ENCODE measurements at places on chromosomes 6 and 20.

DNA sequence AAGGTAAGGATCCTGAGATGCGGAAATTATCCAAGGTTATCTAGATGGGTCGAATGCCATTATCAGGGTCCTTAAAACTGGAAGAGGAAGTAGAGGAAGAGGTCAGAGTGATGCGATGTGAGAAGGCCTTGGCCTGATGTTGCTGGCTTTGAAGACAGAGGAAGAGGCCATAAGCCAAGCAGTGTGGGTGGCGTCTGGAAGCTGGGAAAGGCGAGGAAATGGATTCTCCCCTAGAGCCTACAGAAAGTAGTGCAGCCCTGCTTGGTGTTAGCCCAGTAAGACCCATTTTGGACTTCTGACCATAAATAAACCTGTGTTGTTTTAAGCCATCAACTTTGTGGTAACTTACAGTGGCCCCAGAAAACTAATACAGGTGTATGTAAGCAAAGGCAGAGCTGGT lies 2.0 kb downstream of the SRXN1 start:
- no peak for DNase-seq

DNA sequence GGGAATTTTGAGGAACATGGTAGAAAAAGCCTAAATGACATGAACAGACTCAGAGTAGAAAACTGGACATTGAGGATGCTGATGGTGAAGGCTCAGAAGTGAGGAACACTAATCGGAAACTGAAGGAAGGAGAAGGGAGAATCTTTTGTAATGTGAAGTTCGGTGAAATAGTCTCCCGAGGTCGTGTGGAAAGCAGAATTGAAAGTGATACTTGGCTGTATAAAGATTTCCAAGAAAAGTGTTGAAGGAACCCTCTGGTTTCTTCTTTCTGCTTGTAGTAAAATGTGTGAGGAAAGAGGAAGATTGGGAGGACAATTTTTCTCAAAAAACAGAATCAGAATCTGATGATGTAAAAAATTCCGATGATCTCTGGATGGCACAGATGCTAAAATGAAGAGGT lies 115.4 kb downstream of the LAMP5 start:
- no peak for DNase-seq

GRCh38 chr6:54112151-54112650 lies 958 bp downstream of the MLIP start:
- DNase-seq: no peak

GRCh38 chr6:131652472-131652871 lies 15.4 kb downstream of the ENPP3 start:
- DNase-seq: no peak

DNA sequence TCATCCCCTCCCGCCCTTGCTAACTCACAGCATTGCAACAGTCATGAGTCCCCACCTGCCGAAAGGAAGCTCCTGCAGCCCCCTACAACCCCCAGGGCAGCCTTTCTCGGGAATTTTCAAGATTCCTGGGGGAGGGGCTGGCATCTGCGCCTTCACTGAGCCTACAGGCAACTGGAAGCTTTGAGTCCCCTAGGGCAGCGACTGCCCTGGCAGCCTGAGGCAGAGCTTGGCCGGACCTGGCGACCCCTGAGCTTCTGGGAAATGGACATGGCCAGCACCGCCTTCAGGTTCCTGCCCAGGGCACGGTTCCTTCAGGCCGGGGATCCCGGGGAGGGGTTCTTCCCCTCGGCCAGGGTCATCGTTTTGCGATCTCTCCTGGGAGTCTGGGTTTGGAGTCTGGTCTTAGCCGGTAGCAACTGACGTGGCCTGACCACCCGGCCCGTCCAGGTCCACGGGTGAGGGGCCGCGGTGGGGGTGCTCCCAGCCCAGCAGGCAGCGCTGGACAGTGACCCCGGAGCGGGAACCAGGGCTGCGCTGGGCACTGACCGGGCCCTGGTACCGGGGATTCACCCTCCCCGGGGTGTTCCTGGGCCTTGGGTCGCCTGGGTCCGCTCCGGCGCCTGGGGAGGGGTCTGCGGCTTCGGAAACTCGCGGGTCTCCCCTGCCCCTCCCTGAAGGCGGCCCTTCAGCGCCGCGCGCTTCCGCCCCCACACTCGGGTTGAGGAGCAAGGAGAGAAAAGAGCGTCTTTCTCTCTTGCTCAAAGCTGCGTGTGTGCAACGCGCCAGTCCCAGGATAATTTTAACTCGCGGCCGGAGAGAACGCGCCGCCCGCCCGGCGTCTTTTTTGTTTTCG lies 593 bp upstream of the COL9A3 start:
- no peak for DNase-seq

DNA sequence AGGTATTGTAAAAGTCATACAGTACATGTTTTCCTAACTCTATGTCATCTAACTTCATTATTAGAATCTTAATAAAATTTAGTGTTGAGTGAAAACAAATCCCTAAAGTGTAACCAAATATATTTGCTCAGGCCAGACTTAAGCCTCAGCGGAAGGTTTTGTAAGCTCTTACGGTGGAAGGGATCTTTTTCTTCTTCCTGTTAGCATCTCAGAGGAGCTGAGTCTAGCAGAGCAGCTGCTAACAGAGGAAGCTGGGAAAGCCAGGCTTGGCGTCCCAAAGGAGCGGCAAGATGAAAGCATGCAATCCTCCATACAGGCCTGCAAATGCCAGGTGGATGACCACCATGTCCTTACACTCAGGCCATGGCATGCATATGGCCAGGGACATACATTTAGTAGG lies 72.4 kb downstream of the ADTRP start:
- DNase-seq: no peak

GRCh38 chr6:6844530-6844929 lies 256.0 kb downstream of the LY86 start:
- no peak for DNase-seq

DNA sequence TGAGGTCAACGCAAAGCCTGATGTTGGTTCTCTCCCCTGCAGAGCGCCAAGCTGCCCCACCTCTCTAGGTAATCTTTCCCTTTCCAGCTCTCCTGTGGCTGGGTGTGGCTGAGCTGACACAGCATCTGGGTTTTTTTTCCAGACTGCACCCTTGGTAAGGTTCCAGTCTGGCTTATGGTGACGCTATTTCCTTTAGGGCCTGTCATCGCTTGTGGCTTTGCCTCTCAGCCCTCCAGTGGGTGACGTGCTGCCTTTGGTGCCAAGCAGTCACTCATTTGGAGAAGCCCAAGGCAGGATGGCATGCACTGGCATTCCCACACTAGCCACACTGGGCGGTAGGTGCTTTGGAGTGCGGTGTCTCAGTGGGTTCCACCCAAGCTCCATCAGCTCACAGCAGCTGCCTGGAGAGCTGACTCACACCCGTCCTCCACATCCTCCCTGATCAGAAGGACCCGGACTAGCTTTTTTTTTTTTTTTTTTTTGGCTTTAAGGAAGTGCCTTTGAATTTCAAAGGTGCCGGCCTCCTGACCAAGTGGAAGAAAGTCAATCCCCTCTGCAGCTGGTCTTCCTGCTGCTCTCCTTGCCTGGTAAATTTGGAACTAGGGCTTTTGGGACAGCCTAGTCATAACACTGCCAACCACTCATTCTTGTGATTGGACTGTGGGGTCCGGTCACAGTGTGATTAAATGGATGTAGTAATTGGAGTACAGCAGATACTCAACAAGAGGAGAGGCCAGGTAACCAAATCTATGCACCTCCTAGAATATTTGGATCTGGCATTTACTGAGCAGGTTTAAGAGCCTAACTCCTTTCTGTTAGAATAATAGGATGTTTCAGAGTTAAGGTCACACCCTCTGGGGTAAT lies 153.6 kb downstream of the CD83 start:
- DNase-seq: no peak

DNA sequence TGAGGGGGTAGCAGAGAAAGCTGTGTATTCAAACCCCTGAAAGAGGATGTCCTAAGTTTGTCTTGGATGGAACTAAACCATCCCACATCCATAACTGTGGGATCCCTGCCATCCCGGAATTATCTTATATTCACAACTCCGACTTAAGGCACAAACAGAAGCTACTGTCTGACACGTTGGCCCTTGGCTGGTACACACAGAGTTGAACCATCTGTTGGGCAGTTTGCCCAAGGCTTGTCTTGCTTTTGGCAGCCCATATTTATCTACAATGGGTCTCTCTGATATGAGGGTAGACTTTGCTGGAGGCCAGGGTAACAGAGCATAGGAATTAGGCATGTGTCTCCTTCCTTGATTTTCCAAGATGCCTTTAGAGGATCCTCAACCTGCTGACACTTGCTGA lies 116.6 kb upstream of the PROKR2 start:
- DNase-seq: no peak

GRCh38 chr6:524803-525202 lies 132.1 kb downstream of the HUS1B start:
- DNase-seq: no peak

DNA sequence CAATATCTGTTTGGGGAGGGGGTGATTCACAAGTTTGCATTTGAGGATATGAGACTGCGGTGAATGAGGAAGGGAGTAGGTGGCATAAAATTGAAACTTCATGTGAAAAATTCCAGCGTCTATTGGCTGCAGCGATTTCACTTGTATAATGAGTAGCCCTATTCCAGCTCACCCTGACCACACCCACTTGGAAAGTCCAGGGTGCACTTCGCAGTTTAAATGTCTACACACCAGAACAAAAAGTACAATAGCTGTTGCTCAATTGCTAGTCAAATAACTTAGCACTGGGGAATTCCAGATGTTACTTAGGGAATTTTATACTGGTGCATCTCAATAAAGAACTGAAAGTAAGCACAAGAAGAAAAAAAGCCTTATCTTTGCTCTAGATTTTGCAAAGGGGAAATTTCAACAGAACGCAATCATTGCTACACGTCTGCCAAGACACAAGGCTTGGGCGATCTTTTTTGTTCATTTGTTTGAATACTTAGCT lies 6.3 kb downstream of the TNFAIP3 start:
- DNase-seq: no peak

DNA sequence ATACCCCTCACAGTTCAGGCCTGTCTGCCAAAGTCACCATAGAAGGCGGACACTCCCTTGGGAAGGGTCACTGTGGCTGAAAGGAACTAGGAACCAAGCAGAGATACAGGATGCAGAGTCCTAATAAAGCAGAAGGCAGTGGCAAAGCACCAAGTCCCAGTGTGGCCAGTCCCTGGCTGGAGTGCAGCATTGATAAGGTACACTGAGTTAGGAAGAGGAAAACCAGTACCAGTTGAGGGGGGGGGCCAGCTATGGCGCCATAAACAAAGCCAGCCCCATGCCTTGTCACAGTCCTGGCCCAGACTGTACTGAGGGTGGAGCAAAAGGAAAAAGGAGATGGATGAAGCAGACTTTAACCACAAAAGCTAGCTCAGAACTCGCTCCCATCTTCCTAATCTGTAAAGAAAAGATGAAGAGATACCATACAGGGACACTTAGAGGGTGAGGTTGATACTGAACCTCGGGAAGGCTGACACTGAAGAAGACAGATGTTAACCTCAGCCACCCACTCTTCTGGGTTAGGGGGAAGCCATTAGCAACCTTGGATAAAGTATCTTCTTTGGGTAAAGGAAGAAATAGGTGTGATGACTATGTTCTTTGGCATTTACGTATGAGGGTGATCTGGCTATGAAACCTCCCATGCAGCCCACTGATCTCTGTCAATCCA lies 7.8 kb downstream of the ABHD12 start:
- DNase-seq: no peak

DNA sequence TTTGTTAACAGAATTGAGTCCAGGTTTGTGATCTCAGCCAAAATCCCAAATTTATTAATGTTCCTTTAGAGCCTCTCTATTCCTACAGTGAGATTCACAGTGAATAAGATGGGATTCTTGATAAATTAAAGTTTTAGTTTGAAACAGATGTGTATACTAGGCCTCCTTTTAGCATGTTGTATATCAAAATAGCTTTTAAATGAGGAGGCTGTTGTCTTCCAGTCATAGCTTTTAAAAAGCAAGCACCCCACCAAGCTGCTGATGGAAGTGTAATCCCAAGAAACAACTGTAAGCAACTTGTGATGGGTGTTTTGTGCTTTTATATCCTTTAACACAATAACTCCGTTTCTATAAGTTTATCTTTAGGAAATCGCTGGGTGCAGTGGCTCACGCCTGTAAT lies 7.0 kb downstream of the GTF2H5 start:
- DNase-seq: no peak

- DNase-seq: no peak
Observed at GRCh38 chr20:6956574-6956973, 189.1 kb downstream of the BMP2 start.

DNA sequence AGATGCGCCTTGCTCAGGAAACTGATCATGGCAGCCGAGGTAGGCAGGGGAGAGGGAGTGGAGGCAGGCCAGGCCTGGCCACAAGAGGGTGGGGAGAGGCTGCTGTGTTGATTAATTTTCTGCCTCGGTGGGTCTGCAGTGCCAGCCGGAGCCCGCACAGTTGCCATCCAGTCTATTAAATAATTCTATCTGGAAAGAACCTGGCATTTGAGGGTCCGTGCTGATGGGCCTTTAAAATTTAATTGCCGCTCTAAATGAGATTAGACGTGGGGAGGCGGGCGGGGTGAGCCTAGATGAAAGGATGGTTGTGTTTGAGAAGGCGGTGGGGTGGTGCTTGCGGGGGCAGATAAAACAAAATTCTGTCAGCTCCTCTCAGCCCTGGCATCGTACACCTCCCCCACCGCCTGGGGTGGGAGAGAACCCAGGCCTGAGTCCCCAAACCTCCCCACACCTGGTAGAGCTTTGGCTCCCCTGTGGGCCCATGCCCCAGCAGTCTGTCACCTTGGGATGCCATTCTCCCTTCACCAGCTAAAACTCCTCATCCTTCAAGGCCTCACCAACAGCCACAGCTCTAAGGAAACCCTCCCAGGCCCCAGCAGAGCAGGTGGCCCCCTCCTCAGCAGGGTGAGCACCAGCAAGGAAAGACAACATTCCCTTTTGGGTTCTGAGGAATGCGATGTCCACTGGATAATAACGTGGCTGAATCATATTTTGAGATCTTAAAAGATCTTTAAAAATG lies 167.3 kb downstream of the GRM4 start:
- no peak for DNase-seq

DNA sequence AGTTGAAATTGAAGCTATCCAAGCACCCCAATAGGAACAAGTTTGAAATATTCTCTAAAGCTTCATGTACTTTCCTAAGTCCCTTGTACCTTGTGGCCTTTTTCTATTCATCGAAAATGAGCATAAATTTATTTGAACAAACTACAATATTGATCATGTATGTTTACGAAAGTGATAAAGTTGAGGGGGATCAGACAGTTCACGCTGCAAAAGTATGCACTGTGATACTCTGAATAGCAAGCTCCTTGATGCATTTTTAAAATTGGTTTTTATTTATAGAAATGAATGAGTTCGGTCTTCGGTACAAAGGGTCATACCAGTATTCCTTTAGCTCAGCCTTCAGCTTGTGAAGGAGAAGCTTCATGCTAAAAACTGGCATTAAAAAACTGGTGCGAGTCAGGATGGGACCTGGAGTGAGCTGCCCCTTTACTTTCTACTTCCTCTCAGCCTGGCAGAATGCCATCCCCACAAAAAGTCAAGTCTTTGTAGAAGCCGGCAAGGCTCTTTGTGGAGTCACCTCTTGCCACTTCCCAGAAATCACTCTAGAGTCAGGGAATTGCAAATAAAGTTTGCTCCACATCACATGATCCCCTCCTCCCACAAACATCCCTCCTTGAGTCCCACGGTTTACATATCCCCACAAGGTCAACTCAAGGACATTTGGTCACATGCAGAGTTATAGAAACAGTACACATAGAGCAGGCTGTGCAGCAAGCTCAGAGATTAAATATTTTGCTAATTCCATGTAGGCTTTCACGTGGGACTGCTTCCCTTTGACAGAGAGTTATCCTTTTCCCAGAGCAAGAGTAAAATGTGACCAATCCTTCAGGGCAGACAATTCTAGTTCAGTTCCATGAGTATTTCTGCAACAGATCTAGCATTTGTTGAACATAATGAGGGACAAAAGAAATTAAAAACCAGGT lies 34.6 kb upstream of the ADGRF1 start:
- DNase-seq: peak; percentile 51
